Stromal cell of bone marrow (primary cell): ENCODE measurements at places on chromosomes 6 and 20.
A peak's percentile ranks its signal among the peaks of the same experiment; 100 is the strongest.

DNA sequence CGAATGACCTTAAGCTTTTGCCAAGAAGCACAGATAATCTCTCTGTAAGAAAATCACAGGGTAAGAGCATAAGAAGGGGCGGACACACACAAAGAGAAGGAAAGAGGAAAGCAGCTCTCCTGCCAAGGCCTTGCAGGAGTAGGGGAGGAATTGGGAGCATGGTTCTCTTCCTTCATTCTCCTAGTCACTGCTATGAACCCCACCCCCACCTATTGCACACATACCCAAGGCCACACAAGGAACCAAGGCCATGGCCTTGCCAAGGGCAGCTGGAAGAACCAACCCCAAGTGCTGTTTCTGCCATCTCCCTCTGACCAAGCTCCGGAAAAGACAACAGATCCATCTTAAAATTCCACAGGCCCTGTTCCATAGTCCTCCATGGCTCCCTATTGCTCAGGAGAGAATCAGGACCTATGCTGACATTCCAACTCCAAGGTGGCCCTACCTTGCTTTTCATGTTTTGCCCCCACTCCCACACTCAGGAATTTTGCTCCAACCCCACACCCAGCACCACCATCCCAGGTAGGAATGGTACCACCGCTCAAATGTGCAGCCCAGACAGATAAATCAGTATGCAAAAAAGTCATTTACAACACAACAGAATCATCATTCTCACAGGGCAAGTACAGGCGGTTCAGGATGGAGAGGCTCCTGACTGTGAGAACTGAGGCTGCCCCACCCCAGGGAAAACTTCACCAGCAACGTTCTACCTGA is 31.3 kb downstream of the TRAM2 start:
- no peak for DNase-seq

- peak; percentile 67 for DNase-seq
Measured at GRCh38 chr6:143441680-143442545, 8.6 kb downstream of the ADAT2 start.

DNA sequence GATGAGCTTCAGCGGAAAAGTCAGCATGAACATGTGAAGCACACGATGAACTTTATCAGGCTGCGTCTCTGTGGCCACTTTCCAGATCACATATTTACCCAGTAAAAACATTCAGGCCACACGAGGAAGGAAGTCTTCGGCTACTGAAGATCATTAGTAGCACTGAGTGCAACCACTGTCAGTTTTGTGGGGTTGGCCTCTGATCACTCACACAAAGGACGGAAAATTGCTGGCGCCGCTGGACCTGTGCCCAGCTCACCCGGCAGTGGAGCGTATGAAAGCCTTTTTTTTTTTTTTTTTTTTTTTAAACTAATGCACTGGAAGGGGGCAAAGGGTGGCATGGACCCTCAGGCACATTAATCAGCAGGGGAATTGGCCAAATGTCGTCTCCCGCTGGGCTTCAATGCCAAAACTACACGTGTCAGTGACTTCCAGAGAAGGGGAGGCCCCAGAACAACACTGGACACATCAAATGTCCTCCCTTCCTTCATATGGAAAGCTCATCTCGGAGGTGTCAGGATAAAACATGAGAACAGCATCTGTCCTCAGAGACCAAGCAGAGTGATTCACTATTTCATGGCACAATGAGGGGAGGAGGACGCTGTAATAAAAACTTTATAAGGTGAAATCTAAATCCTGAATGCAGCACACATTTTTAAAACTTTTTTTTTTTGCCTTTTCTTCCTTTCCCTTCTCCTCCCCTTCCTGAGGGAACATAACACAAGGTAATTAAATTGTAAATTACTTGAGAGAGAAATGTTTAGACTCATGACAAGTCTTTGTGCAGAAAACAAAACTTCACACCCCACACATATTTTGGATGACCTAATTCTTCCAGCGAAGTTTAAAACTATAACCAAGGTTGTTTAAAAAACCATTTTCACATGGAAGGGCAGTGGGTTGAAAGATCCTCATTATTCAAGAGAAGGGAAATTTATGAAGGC is 223.4 kb downstream of the FOXC1 start:
- peak; percentile 35 for DNase-seq

GRCh38 chr20:38132910-38133501 is 32.1 kb downstream of the TGM2 start:
- DNase-seq = no peak

- no peak for DNase-seq
Measured at GRCh38 chr20:1685304-1686052, 27.9 kb upstream of the SIRPG start.

GRCh38 chr6:36484736-36485135 is 41.9 kb downstream of the KCTD20 start:
- DNase-seq = no peak

DNA sequence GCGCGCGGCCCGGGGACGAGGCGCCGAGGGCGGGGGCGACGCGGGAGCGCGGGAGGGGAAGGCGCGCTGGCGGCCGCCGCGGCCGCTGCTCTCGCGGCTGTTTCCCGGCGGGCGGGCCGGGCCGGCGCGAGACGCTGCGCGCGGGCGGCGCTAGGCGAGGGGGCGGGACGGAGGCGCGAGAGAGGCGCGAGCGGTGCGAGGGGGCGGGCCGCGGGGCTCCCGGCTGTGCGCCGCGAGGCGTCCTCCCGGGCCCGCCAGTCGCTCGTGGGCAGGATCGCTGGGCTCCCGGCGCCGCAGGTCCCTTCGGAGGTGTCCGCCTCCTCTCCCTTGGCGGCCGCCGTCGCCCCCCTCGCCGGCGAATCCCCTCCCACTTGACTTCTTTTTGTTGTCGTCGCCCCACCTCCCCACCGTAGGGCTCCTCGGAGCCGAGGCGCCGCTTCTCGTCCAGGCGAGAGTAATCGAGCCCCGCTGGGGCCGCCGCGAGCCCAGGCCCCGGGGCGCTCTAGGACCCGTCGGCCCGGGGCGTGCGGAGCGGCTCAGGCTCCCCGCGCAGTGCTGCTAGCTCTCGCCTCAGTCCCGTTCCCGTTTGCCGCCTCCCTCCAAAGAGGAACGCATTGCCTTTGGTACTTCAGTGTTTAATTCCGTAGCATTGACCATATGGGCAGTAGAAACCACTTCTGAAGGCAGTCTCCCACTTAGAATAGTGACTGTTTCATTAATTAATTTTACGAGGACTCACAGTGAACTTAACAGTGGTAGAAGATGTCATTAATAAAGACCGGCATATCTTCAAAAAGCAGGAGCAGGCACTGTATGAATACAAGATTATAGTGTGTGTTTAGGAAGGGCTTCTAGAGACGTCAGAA is at the start of gene RANBP9:
RANBP9 (minus strand) TSS at position 103 of the 866 bp plus-strand sequence. CDS start 330 bp downstream, outside the sequence.
- DNase-seq = peak; percentile 83

GRCh38 chr20:55597526-55597925 is 407.8 kb downstream of the CBLN4 start:
- DNase-seq = peak; percentile 12

DNA sequence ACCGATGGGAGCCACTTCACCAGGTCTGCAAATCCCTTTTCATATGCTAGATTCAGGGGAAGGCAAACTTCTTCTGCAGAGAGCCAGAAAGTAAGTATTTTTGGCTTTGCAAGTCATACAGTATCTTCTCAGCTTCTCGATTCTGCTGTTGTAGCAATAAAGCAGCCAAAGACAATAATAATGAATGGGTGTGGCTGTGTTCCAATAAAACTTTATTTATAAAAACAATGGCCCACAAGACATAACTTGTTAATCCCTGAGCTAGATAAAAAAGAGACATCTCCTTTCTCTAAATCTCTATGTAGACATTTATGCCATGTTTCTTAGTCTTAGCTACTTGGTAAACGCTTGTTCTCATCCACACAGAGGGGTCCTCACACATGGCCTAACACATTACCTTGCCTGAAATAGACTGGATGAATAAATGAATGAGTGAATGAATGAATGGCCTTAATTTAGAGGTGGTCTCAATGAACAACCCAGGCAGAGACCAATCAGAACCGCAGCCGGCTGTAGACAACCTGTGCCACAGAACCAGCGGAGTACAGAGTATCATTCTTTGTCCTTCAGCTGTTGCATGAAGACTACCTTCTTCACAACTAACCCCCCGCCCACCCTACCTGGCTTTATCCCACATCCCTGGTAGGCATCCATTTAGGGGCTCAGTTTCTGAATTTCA is 13.5 kb upstream of the PREX1 start:
- no peak for DNase-seq

GRCh38 chr20:59903621-59904020 is 29.8 kb downstream of the SYCP2 start:
- DNase-seq = no peak

GRCh38 chr6:96755096-96755495 is 82.2 kb downstream of the GPR63 start:
- DNase-seq = no peak

DNA sequence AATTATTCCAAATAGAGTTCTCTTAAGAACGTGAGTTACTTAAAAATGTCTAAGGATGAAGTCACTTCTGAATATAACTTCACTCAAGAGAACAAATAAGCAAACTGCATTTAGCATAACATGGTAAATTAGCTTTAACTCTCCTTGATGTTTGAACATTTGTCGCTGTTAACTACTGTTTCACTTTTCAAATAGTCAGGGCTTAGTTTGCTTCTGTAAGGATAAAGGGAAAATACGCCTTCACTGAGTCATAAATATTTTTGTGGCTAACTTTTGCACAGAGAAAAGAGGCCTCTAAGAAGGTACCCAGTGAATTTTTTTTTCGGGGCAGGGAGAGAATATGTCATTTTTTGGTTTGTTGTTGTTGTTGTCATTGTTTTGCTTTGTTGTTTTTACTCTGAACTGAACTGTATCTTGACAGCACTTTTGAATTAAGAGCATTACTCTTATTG is 8.1 kb downstream of the PTPN1 start:
- DNase-seq = no peak

GRCh38 chr20:50152394-50153152 is 950 bp downstream of the PEDS1 start:
- DNase-seq = no peak

- DNase-seq = no peak
Measured at GRCh38 chr6:5468586-5468985, 207.3 kb downstream of the FARS2 start.

DNA sequence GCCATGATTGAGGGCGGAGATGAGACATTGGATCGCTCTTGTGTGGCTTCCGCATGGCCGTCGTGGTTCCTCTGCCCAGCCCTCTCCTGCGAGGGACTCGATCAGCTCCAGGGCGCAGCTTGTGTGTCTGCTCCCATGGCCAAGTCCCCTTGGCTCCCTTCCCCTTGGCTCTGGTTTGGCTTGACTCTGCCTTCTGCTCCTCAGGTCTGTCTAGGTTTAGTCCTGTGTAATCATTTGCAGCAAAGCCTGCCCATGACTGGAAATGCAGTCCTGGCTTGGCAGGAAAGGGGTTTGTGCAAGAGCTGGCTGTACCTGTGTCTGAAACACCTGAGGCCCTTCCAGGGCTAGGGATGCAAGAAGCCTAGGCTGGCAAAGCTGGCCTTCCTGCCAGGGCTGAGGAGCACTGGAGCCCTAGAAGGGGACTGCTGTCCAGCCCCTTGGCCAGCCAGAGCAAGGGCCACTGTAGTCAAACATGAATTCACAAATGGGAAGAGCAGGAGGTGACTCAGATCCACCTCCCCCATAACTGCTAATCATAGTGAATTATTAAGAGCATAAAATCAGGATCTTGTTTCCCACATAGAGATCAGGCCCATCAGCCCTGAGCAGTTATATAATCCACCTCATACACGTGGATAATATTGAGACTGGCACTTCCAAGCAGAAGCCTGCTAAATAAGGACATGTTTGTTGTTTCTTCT is 196.8 kb downstream of the FARS2 start:
- DNase-seq = no peak

GRCh38 chr20:42483730-42484303 is 705.9 kb downstream of the PTPRT start:
- no peak for DNase-seq

GRCh38 chr6:157314705-157315321 is 8.5 kb downstream of the TMEM242 start:
- peak; percentile 70 for DNase-seq

GRCh38 chr6:49328051-49328744 is 134.9 kb downstream of the MMUT start:
- DNase-seq = no peak

DNA sequence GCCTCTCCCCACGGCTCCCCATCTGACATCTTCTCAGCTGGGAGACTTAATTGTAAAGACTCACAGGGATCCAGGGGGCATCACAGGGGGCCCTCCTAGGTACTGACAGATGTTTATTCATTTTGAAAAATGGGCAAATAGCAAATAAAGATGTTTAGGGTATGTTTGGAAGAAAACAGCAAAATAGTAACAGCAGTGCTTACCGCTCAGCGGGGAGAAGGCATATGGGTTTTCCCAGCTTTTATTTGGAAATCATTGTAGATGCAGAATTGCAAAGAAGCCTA is 2.7 kb upstream of the BIRC7 start:
- no peak for DNase-seq

DNA sequence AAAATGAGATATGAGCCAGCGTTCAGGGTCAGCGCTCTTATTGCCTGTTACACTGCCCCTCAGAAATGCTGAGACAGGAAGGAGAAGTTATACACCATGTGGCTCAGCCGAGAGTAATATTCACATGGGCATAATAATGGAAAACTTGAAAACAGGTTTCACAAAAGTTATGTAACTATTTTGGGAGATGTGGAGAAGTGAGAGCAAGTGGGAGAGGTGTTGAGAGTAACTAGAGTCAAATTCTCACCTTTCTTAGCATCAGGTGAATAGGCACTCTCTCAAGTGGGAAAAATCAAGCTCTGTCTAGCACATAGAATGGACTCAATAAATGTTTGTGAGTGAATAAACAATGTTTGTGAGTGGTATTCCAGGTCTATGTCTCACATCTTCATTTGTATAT is 94.5 kb downstream of the TBX18 start:
- no peak for DNase-seq

GRCh38 chr6:154539593-154540269 is 29.2 kb upstream of the CNKSR3 start:
- no peak for DNase-seq

GRCh38 chr6:158037021-158037420 is 55.4 kb downstream of the SYNJ2 start:
- no peak for DNase-seq

DNA sequence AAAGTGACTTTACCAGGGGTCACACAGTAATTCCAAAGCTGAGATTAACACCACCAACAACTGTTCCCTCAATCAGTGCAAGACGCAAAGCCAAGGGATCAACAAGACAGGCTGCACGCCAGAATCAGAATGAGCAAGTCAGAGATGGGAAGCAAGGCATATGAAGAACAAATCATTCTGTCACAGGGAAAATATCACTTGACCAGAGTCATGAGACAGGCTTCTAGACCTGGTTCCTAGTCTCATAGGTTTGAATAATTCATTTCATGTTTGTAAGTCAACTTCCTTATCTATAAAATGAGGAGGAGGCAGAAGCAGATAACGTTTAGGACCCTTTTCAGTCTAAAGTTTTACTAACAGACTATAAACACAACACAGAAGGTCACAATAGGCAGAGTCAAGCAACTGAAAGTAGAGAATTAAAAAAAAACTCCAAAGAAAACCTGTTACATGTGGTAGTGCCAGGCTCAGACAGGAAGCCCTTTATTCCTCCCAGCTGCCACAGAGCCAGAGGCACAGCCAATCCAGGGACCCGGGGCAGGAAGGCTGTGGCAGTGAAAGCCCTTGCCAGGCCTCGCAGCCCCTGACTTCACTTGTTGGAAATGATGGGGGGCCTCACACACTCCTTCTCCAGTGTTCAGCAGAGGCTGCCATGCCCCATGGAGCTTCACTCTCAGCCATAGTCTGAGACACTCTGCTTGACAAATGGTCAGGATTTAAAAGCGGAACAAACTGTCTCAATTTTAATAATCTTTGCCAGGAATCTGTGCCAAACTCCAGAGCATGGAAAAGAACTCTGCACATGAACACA is 29.2 kb upstream of the DST start:
- no peak for DNase-seq

GRCh38 chr6:164258421-164258820 is 843.9 kb downstream of the QKI start:
- no peak for DNase-seq
